Fibroblast of skin of back (primary cell): ENCODE measurements at places on chromosomes 3 and 15.
A peak's percentile ranks its signal among the peaks of the same experiment; 100 is the strongest.

DNA sequence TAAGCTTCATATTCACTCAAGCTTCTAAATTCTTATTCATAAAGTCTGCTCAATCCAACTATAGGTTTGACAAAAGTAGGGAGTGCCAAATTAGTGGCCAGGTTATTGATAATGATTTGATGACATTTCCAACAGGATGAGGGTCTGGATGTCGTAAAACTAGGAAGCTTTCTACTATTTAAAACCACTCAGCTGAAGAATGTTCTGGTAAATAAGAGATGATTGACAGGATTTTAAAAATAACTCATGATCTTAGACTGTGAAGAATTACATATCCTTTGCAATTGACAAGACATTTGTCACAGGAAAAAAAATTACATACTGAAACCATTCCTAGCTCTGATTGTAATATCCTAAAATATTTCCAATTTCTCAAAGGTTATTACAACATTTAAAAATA, 15.4 kb upstream of the TRIM59 start:
- DNase-seq: no peak

DNA sequence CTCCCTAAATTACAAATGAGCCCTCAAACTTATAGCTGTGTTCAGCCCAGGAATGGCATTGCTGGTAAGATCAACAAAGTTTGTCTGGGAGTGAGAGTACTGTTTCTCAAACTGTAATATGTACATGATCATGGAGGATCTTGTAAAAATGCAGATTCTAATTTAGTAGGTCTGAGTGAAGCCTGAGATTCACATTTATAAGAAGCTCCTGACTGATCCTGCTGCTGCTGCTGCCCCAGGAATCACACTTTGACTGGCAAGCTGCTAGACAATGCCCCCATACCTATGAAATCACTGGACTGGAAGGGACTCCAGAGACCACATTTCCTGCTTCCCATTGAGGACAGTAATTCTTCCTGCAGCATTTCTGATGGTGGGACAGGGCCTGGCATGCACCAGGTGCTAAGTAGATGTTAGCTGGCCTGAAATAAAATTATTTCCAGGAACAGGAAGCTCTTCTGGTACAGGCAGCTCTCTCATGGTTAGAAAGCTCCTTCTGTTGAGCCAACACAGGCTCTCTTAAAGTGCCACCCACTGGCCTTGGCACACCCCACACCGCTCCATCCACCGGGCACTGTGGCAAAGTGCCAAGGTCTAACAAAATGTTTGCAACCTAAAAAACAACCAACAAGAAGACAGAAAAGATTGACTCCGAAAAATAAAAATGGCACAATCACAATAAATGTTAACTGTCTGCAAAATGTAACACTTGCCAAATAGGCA, 36.7 kb upstream of the ZNF710 start:
- DNase-seq: no peak

- no peak for DNase-seq
Measured at GRCh38 chr3:155227141-155227540, 66.3 kb downstream of the STRIT1 start.

DNA sequence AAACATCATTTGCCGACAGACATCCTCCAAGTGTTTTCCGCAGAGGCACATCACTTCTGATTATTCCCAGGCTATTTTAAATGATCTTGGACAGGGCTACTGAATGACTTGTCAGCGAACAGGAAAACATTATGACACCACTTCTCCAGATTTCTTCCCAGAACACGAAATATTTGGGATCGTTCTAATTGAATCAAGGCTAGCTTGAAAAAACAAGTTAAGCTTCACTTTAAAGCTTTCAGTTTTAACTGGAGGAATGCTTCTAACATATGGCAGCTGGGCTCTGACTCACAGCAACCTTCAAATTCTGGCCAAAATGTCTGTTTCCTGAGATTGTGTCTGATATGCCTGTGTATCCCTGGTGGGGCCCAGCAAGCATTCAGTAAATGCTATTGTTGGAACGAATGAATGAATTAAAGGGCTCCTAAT, 127.0 kb upstream of the ICE2 start:
- DNase-seq: peak; percentile 84

GRCh38 chr3:32850226-32850625, 32.4 kb downstream of the TRIM71 start:
- peak; percentile 9 for DNase-seq

DNA sequence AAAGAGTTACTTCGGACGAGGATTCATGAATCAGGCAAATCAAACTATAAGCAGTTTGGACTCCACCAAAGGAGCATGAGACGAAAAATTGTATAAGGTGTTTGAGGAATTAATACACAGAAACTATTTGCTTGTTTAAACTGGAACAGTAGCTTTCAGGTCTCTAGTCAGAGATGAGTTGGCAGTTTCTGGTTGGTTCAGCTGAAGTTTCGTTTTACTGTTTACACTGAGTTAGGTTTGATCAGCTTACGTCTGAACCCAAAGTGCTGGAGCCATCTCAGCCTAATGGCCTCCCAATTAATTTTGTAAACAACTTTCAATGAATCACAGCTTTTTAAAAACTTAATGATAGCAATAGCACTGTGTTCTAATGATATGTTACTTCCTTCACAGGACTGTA, 703.7 kb downstream of the NLGN1 start:
- no peak for DNase-seq

DNA sequence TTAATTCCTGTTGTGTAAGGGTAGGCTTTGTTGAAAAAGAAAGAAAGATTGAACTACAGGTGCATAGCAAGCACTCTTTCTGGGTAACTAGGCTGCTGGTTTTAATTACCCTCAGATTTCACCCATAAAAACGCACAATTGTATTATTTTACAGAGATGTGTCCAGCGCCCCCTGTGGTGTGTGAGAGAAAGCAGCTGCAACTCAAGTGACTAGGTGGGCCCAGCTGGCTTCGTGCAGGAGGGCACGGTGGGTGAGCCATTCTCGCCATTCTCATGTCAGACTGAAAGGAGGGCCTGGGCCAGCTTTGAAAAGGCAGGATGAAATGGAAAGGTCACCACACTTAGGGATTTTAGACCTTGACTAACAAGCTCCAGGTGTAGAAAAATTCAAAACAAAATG, 122.6 kb downstream of the LRIG1 start:
- DNase-seq: peak; percentile 32

- no peak for DNase-seq
Measured at GRCh38 chr15:59707619-59708018, 18.5 kb upstream of the BNIP2 start.

GRCh38 chr15:77642793-77643430, 10.2 kb upstream of the LINGO1 start:
- no peak for DNase-seq

DNA sequence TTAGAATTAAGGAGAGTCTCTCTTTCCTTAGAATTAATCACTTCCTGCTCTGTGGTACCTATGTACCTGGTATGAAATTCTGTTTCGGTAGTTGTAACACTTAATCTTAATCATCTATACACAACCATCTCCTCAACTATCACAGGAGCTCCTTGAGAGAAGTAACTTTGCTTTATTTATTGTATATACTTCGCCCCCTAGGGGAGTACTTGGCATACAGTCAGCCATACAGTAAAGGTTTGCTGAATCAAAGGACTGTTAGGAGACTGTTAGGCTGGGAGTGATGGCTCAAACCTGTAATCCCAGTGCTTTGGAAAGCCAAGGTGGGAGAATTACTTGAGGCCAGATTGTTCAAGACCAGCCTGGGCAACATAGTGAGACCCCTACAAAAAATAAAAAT, 44.7 kb downstream of the RORA start:
- no peak for DNase-seq

- no peak for DNase-seq
Measured at GRCh38 chr15:98604983-98605382, 43.4 kb upstream of the IGF1R start.

DNA sequence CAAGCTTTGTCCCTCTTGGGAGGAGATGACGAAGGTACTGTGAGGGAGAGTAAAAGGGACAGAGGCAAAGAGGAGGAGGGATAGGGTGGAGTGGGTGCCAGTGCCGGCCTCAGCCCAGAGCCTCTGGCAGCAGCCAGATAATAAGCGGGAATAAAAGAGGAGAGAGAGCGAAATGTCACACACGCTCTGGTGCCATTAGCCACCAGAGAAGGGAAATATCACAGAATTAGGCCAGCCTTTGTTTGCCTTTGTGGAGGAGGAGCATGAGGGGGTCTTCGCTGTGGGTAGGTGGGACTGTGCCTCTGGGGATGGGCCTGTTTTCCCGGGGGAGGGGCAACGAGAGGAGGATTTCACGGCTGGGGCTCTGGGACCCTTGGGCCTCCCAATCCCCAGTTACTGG, 67.8 kb downstream of the LINGO1 start:
- no peak for DNase-seq

GRCh38 chr15:63112871-63113270, 8.8 kb upstream of the LACTB start:
- DNase-seq: peak; percentile 69

DNA sequence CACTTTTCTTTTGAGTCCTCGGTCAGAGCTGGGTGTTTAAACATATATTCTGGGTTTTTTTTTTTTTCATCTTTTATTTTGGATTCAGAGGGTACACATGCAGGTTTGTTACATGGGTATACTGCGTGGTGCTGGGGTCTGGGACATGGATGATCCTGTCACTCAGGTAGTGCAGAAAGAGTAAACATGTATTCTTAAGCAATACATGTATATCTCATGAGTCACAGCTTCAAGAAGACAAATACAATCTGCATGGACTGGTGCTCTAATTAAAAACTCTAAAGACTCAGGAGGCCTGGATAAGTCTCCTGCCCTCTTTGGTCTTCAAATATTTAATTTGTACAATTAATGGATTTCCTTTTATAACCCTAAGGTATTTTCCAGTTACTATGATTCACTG, 50.6 kb upstream of the PHLDB2 start:
- DNase-seq: peak; percentile 23

DNA sequence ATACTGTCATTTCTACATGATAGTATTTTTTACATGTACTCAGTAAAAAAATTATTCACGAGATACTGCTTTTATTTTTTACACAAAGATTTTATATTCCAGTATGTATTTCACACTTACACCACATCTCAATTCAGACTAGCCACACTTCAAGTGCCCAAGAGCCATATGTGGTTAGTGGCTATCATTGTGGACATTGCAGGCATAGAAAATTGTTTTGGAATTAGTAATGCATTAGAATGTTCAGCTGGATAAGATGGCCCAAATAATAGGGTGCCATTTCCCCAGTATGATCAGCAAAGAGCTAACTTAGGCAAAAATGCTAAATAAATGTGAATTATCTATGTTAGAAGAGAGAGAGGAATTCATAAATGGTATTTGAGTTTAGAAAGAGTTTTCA, 203.8 kb upstream of the MCTP2 start:
- peak; percentile 36 for DNase-seq

DNA sequence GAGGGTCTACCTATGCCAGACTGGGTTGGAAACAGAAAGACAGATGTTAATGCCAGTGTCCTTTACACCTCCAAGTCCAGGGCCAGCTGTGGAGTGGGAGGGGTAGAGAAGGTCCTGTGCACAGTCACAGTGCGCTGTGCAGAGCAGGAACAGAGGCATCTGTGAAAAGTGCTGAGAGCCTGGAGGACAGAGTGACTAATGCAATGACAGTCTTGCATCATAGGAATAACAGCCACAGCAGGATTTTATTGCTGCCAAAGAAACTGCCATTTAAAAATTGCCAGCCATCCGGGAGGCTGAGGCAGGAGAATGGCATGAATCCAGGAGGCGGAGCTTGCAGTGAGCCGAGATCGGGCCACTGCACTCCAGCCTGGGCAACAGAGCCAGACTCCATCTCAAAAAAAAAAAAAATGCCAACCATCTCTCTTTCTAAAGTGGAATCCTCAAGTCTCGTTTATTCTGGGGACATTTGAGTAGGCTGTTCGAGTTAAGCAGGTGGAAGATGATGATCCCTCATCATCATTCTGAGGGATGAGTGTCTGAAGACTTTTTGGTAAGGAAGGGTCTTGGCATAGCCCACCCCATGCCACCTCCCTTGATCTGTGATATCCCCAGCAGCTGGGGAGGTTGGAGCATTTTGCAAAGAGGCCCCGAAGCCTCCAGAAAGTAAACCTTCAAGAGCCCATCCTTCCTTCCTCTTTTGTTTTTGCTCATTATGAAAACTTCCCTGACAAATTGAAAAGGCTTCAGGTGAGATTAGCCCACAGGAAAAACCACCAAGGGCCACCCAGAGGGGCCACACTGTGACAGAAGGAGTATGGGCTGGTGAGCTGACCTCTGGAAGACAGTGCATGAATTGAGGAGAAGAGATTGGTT, 7.7 kb downstream of the CCR2 start:
- DNase-seq: peak; percentile 84

- DNase-seq: no peak
Measured at GRCh38 chr3:77271711-77272110, 231.8 kb downstream of the ROBO2 start.

DNA sequence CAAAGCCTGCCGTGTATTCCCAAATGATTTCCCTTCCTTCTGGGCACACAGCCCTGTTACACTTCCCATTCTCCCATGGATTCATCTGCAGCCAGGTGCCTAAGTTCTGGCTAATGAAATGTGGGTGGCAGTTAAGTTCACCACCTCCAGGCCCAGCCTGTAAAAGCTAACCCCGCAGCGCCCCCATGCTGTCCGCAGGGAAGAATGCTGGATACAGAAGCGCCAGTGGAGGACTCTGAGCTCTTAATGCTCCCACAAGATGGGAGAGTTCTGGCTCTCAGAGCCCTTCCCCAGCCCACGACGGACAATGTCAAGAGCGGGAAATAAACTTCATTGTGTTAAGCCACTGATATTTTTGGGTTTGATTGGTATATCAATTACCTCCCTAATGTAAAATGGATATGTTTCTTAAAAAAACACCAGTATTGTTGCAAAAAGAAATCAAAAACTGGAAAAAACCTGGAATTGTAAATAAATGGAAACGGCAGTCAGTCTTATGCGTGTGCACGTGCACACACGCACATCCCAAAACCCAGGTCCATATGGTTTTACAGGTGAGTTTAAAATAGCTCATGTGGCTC, 37.7 kb upstream of the FGD5 start:
- DNase-seq: peak; percentile 32

GRCh38 chr3:158312560-158313141, 202.8 kb downstream of the RSRC1 start:
- DNase-seq: no peak

DNA sequence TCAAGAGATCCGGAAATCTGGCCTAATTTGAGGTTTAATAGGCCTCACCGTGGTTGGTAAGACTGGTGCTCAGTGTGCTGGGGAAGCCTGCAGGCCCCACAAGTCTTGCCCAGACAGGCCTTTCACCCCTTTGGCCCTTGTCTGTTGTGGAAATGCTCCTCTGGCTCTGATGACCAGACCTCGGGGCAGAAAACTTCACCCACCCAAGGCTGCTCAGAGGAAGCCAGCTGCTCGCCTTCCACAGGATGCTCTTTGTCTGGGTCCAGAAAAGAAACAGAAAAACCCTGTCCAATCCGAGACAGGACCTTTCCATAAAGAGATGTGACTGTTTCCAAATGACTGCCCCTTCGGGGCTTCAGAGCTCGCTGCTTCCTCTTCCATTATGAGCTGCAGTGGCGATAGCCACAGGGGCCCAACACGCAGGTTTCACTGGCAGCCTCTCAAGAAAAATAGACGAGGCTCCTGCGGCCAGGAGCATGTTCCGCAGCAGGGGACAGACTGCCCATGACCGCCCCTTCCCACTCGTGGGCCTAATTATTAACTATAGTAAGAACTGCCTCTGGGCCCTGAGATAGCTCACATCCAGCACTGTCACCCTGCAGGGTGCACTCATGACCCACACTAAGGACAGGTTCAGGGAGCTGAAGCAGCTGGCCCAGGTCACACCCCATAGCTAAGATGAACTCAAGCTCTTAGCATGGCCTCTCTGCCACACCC, 6.8 kb upstream of the SNX22 start:
- DNase-seq: no peak
